ENCODE measurements at places on chromosomes 1 and 21.

- DNase-seq, result no peak
These were observed 19.6 kb upstream of the TCEA3 start for GRCh38 chr1:23444104-23444533.

- no peak for DNase-seq
These were observed 9.8 kb downstream of the IGSF5 start for GRCh38 chr21:39754811-39755210.

DNA sequence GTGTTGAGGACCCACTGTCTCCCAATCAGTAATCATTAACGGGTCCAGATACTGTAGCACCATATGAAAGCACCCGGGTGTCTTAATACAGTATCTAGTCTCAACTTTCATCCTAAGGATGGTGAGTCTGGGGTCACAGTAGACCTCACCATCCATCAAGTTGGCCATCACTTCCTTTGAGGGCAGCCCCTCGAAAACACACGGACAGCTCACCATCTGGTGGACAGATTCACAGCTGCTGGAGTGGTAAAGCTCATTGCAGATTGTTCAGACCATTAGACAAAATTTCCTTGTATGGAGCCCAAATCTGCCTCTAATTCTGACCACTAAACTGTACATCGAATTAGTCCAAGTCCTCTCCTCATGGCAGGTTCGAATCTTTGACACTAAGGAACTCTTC, 123.1 kb downstream of the PGBD5 start:
- no peak for DNase-seq

GRCh38 chr1:172607145-172607544, 51.8 kb upstream of the FASLG start:
- no peak for DNase-seq

- DNase-seq, result no peak
These were observed 39.6 kb downstream of the GFI1 start for GRCh38 chr1:92447033-92447681.

GRCh38 chr1:37794372-37795339, 1.0 kb downstream of the MANEAL start:
- no peak for DNase-seq

GRCh38 chr1:60427194-60427593, 353.6 kb upstream of the C1orf87 start:
- DNase-seq, result no peak

GRCh38 chr1:192592517-192592916, 16.9 kb downstream of the RGS1 start:
- no peak for DNase-seq

DNA sequence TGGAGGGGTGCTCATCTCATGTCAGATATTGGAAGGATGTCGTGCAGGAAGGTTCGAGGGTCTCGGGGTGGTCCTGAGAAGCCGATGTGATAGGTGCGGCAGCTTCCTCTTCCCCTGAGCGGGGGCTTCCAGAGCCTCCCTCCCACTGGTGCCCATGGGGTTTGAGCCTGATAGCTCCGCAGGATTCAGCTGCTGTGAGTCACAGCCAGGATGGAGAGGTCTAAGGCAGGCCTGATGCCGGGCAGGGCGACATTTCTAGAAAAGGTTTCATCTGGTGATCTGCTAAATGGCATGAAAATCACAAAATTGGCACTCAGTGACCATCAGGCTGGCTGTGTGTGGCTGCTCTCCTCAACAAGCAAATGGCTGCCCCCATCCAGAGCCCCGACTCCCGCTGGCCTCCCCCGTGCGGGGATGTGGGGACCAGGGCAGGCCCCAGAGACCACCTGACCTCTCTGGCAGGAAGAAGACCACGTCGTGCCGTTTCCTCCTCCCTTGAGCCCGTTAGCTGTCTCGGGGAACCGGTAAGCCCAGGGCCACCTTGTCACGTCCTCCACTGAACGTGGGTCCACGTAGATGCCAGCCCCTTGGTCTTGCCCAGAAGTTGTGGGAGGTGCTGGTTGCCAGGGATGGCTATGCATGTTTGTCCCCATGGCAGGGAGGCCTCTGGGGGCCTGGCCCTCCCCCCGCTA, 66.1 kb downstream of the SKI start:
- DNase-seq, result no peak

- no peak for DNase-seq
These were observed 625.9 kb upstream of the PKN2 start for GRCh38 chr1:88058205-88058604.

DNA sequence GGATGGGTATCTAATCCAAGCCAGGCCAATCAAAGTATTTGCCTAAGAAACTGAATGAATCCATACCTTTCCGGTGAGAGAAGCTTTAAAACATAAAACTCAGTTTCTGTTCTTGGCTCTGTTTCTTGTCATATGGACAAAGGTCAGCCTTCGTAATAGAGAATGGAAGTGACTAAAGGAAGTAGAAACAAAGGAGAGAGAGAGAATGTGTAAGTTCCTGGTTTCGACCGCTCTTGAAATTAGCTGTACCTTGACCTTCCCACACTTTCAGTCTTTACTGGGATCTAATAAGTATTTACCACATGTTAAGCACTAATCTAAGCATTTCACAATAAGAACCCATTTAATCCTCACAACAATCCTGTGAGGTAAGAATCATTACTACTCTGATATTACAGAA, 19.6 kb upstream of the CLCA4 start:
- no peak for DNase-seq

- no peak for DNase-seq
These were observed 81.1 kb upstream of the GPR88 start for GRCh38 chr1:100456880-100457279.

DNA sequence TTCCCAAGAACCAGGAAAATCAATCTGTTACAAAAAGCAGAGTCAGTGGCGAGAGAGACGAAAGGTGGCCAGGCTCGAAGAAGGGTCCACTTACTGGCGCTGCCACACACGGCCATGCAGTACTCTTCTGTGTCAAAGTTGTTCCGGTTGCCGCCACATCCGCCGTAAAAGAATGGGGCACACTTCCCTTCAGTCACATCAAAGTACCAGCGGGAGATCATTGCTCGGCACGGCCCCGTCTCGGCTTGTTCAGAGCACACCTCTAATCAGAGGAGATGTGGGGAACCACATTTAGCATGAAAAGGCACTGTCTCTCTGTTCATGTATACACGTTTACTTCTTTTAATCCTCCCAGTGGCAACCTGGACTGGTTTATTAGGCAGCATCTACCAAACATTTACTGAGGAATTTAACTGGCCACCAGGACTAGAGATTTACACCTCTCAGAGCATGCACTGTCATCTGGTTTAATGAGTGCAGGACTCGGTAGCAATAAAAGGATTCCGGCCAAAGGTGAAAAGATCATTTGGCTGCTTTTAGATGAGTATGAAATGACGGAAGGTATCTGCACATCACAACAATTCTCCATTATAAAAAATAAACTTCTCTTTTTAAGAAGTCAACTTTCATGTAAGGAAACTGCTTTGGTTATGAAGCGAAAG, 170.5 kb downstream of the APP start:
- DNase-seq, result no peak

- DNase-seq, result no peak
These were observed 45.4 kb downstream of the YARS1 start for GRCh38 chr1:32771561-32772280.

All from epithelial cell of proximal tubule (primary cell).